ENCODE measurements at places on chromosomes 2 and 18. TPM values are rescaled to one million over a fixed set of nuclear protein-coding genes. Genes with fewer than 3 reads are reported as not detected.

Gene LINC00305
- total RNA-seq = not detected

Gene CYP26B1
- total RNA-seq = 1.1 TPM

Gene C2orf92
- total RNA-seq = 2.5 TPM

Gene ASTL
- total RNA-seq = not detected

Gene AMER3
- total RNA-seq = not detected

Gene KRTCAP3
- total RNA-seq = 0.39 TPM

Gene BUB1
- 27.0 TPM for total RNA-seq

Gene LCT
- total RNA-seq = 0.03 TPM

Gene GKN2
- total RNA-seq = not detected

Gene ZNF385B
- total RNA-seq = not detected

Gene CYS1
- total RNA-seq = 2.6 TPM

Gene SEPTIN2
- total RNA-seq = 452 TPM

Gene CAPN13
- total RNA-seq = not detected

Gene LRATD1
- total RNA-seq = 0.07 TPM

Data from smooth muscle cell of the pulmonary artery (primary cell).